Activated CD4-positive, alpha-beta T cell treated with anti-CD3 and anti-CD28 coated beads, Interleukin-10, Interleukin-2, amounts not matched to agents 100 ng/mL and 50 ng/mL, durations not matched to agents 16 hours and 8 hours (primary cell): ENCODE measurements at places on chromosomes 12 and 14.

DNA sequence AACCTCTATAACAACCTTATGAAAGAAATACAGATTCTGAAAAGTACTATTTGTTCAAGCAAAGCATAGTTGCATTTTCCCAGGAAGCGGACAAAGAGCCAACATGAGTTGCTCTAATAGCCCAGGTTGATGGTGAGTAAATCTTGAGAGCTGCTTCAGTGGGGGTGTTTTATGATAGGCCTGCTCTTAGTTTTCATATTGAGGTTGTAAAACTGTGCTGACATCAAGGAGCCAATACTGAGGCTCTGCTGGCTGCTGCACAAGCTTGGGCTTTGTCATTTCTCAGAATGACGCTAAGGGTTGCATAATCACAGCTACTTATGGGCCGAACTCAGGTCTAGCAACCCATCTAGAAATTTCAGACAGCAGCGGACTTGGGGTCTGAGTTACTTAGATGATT, 11.5 kb downstream of the TBC1D30 start:
- DNase-seq = no peak

DNA sequence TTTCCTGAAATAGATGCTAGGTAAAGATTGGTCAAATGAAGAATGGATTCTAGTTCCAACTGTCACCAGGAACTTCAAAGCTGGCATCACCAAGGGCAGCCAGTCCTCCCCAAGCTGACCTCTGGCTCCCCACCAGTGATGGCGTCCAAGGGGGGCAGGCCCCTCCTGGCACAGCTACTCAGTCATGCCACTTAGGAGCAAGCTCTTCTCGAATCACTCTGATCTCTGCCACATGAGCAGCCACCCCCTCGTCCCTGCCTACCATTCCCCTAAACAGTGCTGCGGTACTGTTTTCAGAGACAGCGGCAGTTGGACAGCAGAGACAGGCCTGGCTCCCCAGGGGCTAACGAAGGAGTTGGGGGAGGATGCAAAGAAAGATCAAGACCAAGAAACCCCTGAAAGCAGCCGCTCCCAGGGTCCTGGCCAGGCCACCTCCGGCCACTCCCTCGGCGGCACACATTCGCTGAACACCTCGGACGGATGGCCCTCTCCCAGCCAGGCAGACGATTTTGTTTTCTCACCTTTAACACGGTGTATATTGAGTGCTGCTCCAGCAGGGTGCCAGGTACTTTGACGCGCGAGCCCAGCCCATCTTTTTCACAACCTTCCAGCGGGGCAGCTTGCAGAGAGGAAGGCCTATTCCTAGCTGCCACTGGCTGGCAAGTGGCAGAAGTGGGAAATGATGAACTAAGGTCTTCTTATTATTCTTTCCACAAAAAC, 47.4 kb downstream of the ARL6IP4 start:
- DNase-seq = no peak

- no peak for DNase-seq
Observed at GRCh38 chr12:863285-863684, 86.2 kb downstream of the RAD52 start.

- DNase-seq = no peak
Observed at GRCh38 chr12:79775355-79776027, 84.7 kb upstream of the PAWR start.

- DNase-seq = no peak
Observed at GRCh38 chr14:92694807-92695206, 53.6 kb downstream of the LGMN start.

DNA sequence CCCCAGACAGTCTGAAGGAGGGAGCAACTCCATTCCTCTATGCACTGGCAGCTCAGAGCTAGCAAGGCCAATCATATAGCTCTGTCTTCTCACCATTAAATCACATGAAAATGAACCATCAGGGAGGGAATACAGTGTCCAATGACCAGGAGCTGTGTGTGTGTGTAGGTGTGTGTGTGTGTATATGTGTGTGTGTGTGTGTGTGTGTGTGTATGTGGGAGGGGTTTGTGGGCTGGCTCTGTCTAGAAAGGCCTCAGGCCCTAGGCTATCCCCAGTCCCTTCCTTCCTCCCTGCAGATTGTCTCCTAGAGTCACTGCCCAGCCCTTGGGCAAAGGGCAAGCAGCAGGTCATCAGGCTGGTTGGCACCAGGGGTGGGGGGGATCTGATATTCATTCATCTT, 5.7 kb upstream of the SUSD6 start:
- no peak for DNase-seq

DNA sequence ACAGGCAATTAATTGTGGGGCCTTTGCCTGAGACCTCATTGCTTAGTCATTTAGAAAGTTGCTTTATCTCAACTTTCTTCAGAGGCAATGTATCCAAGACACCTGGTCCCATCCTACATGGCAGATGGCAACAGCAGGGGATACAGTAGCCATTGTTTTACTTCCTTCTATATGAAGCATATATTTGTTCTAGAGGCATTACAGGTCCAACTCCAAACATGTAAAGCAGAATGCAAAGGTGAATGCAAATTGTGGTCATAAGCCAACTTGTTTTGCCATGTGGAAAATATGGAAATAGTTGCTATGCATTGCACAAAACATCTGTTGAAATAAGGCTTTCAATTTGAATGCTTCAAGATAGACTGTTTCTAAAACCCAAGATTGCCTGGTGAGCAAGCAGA, 109.8 kb upstream of the BCAT1 start:
- DNase-seq = no peak
